ENCODE measurements at places on chromosomes 5 and 9.

GRCh38 chr5:153400931-153401330, 89.5 kb upstream of the GRIA1 start:
- no peak for DNase-seq
- H3K27me3 ChIP-seq: no peaks in the 10 kb centered on the region
- no peaks in the 10 kb centered on the region for H3K36me3 ChIP-seq
- no peak overlapping the region for H3K27ac ChIP-seq
- no peak overlapping the region for H3K4me3 ChIP-seq
- no peaks in the 10 kb centered on the region for H3K4me1 ChIP-seq

GRCh38 chr9:81557452-81558090, 131.8 kb downstream of the TLE1 start:
- H3K36me3 ChIP-seq: no peaks in the 10 kb centered on the region
- H3K4me3 ChIP-seq: no peak overlapping the region
- no peaks in the 10 kb centered on the region for H3K4me1 ChIP-seq
- no peaks in the 10 kb centered on the region for H3K27me3 ChIP-seq
- no peak overlapping the region for H3K27ac ChIP-seq
- DNase-seq: no peak

- no peaks in the 10 kb centered on the region for H3K4me1 ChIP-seq
- no peaks in the 10 kb centered on the region for H3K36me3 ChIP-seq
- no peak for DNase-seq
- peak overlapping the region; percentile 15 for H3K4me3 ChIP-seq
- no peak overlapping the region for H3K27ac ChIP-seq
Measured at GRCh38 chr9:131097126-131097947, 1.0 kb downstream of the AIF1L start.

- no peaks in the 10 kb centered on the region for H3K36me3 ChIP-seq
- peak; percentile 44 for DNase-seq
- H3K27me3 ChIP-seq: no peaks in the 10 kb centered on the region
- H3K4me1 ChIP-seq: no peaks in the 10 kb centered on the region
- H3K4me3 ChIP-seq: no peak within 1 kb of the TSS
Measured at GRCh38 chr5:149063017-149063687, at the start of gene SH3TC2. SH3TC2 (minus strand) TSS chr5:149063062; CDS start chr5:149063022, 40 bp downstream.

GRCh38 chr5:61177716-61178115, 15.4 kb upstream of the SMIM15 start:
- no peak overlapping the region for H3K27ac ChIP-seq
- no peak overlapping the region for H3K4me3 ChIP-seq
- DNase-seq: no peak
- no peaks in the 10 kb centered on the region for H3K4me1 ChIP-seq
- no peaks in the 10 kb centered on the region for H3K36me3 ChIP-seq
- H3K27me3 ChIP-seq: no peaks in the 10 kb centered on the region

GRCh38 chr9:126233913-126234525, 92.6 kb upstream of the MVB12B start:
- no peak overlapping the region for H3K4me3 ChIP-seq
- H3K4me1 ChIP-seq: no peaks in the 10 kb centered on the region
- H3K27ac ChIP-seq: no peak overlapping the region

Data from small intestine (tissue), 16 donors.